ENCODE measurements at places on chromosomes 2 and 18. TPM values are rescaled to one million over a fixed set of nuclear protein-coding genes. Genes with fewer than 3 reads are reported as not detected.

The HAAO gene
- 36.1 TPM for polyA plus RNA-seq

The PLEKHH2 gene
- 3.1 TPM for polyA plus RNA-seq

The ELOA2 gene
- not detected for polyA plus RNA-seq

The STAT4 gene
- 0.37 TPM for polyA plus RNA-seq

The SNED1 gene
- 0.35 TPM for polyA plus RNA-seq

The AMER3 gene
- not detected for polyA plus RNA-seq

The CFAP221 gene
- polyA plus RNA-seq: not detected

The SLC9A4 gene
- polyA plus RNA-seq: not detected

The SERPINB11 gene
- polyA plus RNA-seq: not detected

The CDKL4 gene
- polyA plus RNA-seq: 0.10 TPM

The ARHGAP15 gene
- polyA plus RNA-seq: not detected

The MC4R gene
- not detected for polyA plus RNA-seq

The APOB gene
- polyA plus RNA-seq: 1,569 TPM

The NLRC4 gene
- 0.29 TPM for polyA plus RNA-seq

The PLCL1 gene
- polyA plus RNA-seq: not detected

The G6PC2 gene
- not detected for polyA plus RNA-seq

The CNPPD1 gene
- 60.7 TPM for polyA plus RNA-seq

The MGAT5 gene
- polyA plus RNA-seq: 33.1 TPM

The CNNM3 gene
- polyA plus RNA-seq: 43.4 TPM

The TNFRSF11A gene
- polyA plus RNA-seq: 8.2 TPM

The NEB gene
- polyA plus RNA-seq: 0.27 TPM

The SLC30A3 gene
- polyA plus RNA-seq: 0.79 TPM

The TMEM247 gene
- not detected for polyA plus RNA-seq

The CCDC74B gene
- 0.12 TPM for polyA plus RNA-seq

The ASXL3 gene
- not detected for polyA plus RNA-seq

The DSG1 gene
- polyA plus RNA-seq: 0.04 TPM

The TSN gene
- 45.0 TPM for polyA plus RNA-seq

The GAD1 gene
- polyA plus RNA-seq: not detected

The CNDP1 gene
- polyA plus RNA-seq: 0.01 TPM

The ZNF892 gene
- not detected for polyA plus RNA-seq

The ANKAR gene
- polyA plus RNA-seq: 5.0 TPM

The RNF138 gene
- 11.0 TPM for polyA plus RNA-seq

The MRPS5 gene
- polyA plus RNA-seq: 125 TPM

The DYNAP gene
- polyA plus RNA-seq: not detected

The REEP1 gene
- 0.05 TPM for polyA plus RNA-seq

The GPBAR1 gene
- polyA plus RNA-seq: 0.09 TPM

The EIPR1 gene
- polyA plus RNA-seq: 84.5 TPM

Measured in HepG2 (cell line).